Activated T-cell treated with anti-CD3 and anti-CD28 coated beads, Interleukin-2, amount 50 U/mL, for 4 hours (primary cell): ENCODE measurements at places on chromosomes 1 and 21.

GRCh38 chr1:164647211-164647610, 88.2 kb downstream of the PBX1 start:
- DNase-seq, result no peak

GRCh38 chr1:94259635-94260289, 22.4 kb upstream of the ARHGAP29 start:
- DNase-seq, result no peak

DNA sequence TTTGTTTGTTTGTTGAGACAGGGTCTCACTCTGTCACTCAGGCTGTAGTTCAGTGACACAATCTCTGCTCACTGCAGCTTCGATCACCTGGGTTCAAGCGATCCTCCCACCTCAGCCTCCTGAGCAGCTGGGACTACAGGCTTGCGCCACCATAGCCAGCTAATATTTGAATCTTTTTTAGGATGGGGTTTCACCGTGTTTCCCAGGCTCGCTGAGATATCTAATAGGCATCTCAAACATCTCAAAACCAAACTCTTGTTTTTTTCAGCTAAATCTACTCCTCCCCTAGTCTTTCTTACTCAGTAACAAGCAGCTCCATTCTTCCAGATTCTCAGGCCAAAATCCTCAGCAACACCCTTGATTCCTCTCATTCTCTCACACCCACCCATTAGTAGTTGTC, 22.0 kb upstream of the SRRM1 start:
- no peak for DNase-seq

GRCh38 chr1:212271823-212272485, 13.3 kb upstream of the PPP2R5A start:
- no peak for DNase-seq

GRCh38 chr21:38367646-38368045, 110.9 kb downstream of the KCNJ15 start:
- no peak for DNase-seq

DNA sequence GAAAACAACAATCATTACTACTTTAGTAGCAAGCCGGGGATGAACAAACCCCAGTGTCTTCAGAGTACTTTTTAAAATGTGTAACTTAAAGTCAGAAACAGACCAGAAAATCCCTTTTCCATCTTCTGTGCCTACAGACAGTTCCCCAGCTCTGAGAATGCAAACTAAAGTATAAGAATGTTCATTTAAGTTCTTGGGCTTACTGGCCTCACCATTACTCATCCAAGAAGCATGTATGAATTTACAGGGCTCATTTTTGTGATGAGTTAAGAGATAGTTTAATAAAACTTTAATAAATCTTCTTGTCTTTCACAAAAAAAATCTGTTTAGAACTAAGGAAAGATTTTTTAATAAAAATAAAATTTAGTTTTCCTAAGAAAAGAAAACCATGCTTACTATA, 4.6 kb downstream of the LPGAT1 start:
- DNase-seq, result no peak

DNA sequence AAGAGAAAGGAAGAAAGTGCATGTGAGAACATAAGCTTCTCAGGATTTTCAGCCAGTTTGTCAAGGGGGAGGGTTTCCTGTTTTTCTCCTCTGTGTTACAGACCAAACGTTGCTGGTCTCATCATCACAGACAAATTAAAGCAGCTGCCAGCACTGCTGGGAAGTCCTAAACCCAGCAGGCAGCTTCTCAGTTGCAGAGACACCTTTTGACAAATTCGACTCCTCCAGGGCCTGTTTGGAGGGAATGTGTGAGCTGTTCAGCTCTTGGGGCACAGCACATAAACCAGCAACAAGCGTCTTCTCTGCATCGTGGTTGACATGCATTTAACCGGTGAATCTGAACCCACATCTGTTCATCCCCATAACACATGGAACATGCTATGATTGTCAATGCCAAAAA, 454.6 kb upstream of the RUNX1 start:
- DNase-seq, result no peak

DNA sequence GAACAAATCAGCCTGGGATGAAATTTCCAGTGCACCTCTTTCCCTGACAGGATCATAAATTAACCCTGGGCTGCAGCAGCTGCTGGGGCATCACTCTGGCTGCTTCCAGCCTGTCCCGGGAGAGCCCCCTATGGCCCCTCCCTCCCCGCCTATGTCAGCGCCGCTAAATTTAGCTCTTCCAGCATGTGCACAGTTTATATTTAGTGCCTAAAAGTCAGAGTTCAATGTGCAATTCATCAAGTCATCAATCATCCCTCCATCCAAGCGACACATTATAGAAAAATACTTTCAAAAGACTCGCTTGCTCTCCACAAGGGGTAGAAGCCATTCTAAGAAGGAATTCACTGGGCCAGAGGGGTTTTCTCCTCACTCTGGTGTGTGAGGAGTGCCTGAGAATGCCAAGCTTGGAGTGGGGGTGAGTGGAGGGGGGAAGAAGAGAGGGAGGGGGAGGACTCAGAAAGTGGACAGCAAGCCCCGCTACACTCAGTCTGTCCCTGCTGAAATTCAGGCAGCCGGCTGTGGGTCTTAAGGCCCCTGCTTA, 37.4 kb downstream of the XCL1 start:
- DNase-seq, result no peak

- DNase-seq, result no peak
These were observed 128.3 kb downstream of the ELAVL4 start for GRCh38 chr1:50237056-50237455.

GRCh38 chr1:107246775-107247345, 106.0 kb downstream of the NTNG1 start:
- no peak for DNase-seq

GRCh38 chr1:180002437-180002836, 47.8 kb downstream of the CEP350 start:
- no peak for DNase-seq

GRCh38 chr1:154166207-154166606, 11.3 kb upstream of the NUP210L start:
- no peak for DNase-seq

- no peak for DNase-seq
These were observed 17.5 kb upstream of the ALPL start for GRCh38 chr1:21491488-21492355.

GRCh38 chr1:214451596-214451995, 99.8 kb downstream of the PTPN14 start:
- no peak for DNase-seq

- no peak for DNase-seq
These were observed 101.0 kb upstream of the NFIA start for GRCh38 chr1:60981357-60981756.

DNA sequence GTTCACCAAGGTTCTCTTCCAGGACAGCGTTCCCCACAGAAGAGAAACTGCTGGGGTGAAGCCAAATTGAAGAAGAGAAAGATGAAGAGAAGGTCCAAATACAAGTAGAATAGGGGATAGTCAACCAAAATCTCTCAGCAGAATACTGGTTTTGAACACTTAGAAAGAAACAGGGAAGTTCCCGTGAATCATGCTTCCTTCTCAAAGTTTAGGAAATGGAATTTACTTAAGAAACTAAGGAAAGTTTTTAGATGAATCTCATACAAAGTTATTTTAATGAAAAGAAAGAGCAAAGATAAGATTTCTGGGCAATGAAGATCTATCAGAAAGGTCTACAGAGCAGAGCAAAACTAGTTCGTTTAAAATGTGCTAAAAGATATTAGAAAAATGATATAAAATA, 43.3 kb downstream of the EXO1 start:
- DNase-seq, result no peak

DNA sequence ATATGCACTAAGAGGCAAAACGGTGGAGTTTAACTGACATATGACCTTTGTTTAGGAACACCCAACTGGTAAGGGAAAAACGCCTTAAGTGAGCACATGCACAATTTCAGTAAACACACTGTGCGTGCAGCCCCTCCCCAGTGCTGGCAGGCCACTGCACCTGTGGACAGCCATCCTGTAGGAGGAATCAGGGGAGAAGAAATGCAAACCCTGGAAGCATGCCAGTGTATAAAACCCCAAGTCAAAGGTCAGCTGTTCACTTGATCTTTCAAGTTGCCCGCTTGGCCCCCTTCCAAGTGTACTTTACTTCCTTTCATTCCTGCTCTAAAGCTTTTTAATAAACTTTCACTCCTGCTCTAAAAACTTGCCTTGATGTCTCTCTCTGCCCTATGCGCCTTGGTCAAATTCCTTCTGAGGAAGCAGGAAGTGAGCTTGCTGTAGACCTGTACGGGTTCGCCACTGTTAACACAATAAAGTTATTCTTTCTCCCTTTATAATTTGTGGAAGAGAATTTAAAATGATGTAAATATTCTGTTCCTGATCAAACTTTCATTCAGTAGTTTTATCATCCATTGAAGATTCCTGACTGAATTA, 31.8 kb downstream of the USP25 start:
- no peak for DNase-seq

DNA sequence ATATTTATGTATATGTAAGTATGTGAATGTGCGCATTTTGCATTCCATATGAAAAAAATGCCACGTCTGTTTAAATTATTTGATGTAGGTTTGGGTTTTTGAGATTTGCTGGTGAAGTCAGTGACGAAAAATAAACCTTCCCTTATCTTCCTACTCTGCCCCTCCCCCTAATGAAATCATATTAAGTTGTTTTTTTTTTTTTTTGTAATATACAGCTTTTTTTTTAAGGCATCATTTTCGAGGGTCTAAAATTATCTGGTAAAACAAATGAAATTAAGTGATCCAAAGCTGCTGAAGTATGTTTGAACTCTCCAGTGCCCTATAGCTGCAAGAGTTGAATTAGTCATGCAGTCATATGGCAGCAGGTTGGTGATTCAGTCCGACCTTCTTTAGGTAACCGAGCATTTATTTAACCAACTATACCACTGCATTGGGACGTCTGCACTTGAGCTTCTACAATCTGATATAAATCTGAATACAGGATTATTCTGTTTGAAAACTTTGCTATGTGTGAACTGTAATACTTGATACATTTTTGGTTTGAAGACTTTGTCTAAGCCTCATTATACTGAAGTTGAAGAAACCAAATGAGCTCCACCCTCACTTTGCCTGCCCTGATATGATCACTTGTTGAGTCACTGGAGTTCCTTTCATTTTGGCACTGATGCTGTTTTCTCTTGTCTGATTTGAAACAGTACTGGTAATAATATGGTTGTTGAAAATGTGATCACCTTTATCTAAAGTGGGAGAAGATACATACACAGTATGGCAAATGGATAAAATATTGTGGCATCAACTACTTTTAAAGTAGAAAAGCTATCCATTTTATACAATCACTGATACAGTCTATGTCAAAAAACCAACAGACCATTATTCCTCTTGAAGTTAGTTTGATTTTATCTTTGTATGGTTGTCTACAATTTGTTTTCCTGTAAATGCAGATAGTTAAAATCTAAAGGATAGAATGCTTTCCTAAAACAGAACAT, 11.7 kb downstream of the PDIK1L start:
- DNase-seq, result no peak

DNA sequence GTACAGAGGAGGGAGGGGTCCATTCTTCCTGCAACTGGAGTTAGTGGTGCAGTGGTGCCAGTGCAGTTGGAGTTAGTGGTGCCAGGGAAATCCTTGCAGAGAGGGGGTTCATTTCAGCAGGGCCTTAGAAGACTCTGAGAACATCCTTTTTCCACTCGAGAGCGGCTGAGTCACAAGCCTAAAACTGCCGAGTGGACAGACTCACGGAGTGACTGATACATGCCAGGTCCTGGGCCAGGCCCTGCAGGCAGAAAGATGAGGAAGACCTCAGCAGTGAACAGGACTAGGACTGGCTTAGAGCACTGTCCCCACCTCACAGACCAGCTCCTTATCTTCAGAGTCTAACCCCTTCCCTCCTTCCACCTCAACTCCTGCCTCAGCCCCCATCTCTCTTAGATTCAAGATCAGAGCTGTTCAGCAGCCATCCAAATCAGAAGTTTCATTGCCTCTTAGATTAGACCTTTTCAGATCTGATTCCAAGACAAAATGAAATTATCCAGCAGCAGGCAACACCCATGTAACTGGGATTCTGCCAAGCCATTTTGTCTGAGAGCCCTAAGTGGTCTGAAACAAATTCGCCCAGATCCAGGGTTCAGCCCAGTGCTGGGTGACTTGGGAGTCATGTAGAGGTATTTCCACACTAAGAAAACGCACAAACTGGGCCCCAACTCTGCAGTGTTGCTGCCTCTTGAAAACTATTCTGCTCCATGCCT, 12.7 kb upstream of the IKBKE start:
- no peak for DNase-seq

DNA sequence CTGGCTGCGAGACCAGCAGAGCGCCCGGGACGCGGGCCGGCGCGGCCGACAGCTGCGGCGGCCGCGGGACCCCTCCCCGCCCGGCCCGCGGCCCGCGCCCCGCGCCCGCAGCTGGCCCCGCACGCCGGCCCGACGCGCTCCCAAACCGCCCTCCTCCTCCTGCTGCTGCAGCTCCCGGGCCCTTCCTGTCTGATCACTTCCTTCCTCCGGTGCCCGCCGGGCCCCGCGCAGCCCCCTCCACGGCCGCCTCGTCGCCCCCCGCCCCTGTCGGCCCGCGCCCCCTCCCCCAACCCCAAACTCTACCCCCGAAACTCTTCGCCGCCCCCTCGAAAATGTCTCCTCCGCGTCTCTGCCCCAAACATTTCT, 594 bp downstream of the LUZP1 start:
- DNase-seq, result no peak

DNA sequence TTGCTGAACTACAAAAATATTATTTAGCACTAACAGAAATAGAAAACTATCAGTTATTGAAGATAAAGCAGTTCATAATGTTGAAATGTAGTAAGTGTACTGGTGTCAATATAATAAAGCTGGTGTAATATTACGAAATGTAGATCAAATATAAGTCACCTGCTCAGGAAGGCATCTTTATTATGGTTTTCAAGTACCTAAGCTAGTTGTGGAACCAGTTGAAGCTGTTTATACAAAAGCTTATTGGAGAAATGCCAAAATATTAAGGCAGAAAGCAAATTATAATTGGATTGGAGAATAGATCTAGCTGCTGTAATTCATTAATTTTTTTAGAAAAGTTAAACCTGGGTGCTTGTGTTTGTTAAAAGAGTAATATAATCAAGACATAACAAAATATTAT, 6.2 kb upstream of the MARK1 start:
- DNase-seq, result no peak

- DNase-seq, result no peak
These were observed 40.0 kb downstream of the ROR1 start for GRCh38 chr1:63813829-63814277.

- no peak for DNase-seq
These were observed 29.6 kb upstream of the DNM3 start for GRCh38 chr1:171811672-171812071.

- no peak for DNase-seq
These were observed 1.1 kb downstream of the CASQ2 start for GRCh38 chr1:115767403-115767802.
